ENCODE measurements at places on chromosomes 12 and 14.
A peak's percentile ranks its signal among the peaks of the same experiment; 100 is the strongest.

DNA sequence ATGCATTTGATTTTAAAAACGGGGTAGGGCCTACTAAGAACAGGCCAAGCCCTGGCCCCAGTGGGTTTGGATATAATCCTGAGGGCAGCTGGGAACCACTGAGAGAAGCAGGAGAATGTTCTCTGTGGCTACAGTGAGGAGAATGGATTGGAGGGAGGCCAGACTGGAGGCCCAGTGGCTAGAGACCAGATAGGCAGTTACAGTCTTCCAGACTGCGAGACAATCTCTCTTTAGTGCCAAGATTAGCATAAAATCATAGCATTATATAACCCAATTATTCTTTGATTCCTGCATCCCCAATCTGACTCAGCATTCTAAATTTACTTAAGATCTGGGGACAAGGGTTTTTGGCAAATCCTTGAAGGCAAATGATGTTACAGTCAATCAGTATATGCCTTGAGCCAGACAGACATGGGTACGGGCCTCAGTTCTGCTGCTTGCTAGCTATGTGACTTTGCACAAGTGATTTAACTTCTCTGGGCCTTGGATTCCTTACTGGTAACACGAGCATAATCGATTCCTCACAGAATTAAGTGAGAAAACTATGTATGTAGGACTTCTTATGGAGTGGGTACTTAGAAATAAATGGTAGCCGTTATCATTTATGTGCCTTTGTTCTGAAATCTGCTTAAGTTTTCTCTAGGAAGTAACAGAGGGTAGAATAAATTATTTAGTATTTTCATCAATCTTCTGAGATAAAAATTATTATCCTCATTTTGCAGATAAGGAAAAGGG, 18.3 kb downstream of the NINJ2 start:
- no peak for DNase-seq

DNA sequence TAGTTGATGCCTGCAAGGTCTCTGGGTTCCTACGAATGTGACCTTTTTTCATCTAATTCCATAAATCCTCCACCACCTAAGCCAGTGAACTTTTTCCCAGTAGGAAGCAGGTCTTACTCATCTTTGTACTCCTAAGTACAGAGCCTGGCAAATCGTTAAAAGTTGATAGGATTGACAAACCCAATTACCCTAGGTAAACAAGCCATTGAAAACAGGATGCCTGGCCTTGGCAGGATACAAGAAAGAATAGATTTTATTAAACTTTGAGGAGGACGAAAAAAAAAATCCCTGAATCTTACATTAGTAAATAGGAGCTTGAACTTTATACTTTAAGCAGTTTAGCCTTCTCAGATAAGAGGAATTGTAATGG, 5.6 kb downstream of the TBPL2 start:
- DNase-seq = no peak

DNA sequence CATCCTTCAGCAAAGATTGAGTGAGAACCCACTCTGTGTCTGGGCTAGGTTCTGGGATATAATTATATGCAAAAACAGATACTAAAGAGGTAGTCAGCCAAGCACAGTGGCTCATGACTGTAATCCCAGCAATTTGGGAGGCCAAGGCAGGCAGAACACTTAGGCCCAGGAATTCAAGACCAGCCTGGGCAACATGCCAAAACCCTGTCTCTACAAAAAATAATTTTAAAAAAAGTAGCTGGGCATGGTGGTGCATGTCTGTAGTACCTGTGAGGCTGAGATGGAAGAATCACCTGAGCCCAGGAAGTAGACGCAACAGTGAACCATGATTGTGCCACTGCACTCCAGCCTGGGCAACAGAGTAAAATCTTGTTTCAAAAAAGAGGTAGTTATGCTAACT, 237.5 kb upstream of the HMGA2 start:
- no peak for DNase-seq

- DNase-seq = no peak
Observed at GRCh38 chr12:7642876-7643309, 22.8 kb downstream of the APOBEC1 start.

- DNase-seq = peak; percentile 4
Observed at GRCh38 chr14:36129181-36129580, 47.3 kb downstream of the PTCSC3 start.

DNA sequence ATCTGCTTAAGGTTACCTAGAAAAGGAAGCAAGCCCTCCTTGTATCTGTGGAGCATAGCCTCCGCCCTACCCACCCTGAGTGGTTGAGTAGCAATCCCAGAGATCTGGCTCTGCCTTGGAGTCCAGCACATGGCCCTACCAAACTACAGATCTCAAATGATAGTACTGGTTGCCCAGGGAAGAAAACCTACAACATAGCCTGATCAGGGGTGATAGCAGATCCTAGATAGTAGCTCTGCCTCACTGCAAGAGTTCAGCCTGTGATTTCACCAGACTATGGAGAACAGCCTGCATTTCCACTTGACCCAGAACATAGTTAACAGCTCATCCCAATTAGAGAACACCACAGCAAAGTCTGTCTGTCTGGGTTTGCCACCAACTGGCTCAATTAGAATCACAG, 279.5 kb downstream of the ETNK1 start:
- no peak for DNase-seq

DNA sequence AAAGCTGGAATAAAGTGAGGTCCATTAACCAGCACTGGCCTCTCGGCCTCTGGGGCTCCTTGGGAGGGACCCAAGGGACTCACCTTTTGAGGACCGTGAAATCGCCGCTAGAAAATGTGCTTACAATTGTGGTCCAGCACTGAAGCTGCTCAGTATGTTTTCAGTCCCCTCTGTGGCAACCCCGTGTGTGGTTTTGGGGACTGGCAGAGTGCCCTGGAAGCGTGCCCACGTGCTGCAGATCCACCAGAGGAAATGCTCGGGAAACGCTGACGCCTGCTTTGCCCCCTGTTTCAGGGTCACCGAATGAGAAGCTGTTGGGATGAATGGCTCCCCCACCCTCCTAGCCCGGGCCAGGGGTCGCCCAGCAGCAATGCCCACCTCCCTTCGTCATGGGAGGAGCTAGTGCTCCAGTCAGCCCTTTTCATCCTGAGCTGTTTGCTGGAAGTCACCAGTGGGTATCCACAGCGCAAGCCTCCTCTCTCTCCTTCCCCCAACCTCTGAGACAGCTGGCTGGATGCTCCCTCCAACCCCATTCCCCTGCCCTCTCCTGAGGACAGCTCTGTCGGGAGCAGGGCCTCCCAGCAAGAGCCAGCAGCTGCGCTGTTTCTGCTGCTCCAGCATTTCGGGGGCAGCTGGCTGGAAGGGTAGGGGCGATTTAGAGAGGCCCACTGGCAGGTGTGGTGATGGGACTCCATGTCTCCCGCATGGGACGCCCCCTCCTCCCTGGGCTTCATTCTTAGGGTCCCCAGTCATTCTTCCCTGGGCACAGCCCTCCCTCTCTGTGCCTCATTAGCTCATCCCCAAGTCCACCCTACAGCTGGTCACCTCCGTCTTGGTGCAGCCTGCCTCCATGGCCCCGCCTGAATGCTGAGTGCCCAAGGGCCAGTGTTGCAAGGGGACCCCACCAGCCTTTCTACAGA, 33.2 kb upstream of the PPP1R13B start:
- peak; percentile 38 for DNase-seq

- DNase-seq = no peak
Observed at GRCh38 chr14:58659846-58660245, 22.1 kb downstream of the DACT1 start.

DNA sequence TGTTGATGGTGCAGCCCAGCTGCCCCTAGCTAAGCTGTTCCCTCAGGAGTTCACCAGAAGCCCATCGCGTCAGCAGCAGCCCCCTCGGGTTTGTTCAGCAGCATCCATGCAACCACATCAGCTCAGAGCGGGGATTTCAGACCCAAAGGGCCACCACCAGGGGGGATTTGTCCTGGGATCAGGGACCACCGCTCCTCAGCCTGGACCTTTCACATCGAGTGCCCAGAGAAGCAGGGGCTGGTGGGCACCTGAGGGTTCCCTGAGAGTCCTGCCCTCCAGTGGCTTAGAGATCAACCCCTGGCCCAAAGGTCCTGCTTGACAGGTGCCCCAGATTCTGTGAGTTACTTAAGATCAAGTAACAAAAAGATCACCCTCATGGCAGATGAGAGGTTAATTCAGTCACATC, 65.9 kb upstream of the C14orf180 start:
- no peak for DNase-seq

DNA sequence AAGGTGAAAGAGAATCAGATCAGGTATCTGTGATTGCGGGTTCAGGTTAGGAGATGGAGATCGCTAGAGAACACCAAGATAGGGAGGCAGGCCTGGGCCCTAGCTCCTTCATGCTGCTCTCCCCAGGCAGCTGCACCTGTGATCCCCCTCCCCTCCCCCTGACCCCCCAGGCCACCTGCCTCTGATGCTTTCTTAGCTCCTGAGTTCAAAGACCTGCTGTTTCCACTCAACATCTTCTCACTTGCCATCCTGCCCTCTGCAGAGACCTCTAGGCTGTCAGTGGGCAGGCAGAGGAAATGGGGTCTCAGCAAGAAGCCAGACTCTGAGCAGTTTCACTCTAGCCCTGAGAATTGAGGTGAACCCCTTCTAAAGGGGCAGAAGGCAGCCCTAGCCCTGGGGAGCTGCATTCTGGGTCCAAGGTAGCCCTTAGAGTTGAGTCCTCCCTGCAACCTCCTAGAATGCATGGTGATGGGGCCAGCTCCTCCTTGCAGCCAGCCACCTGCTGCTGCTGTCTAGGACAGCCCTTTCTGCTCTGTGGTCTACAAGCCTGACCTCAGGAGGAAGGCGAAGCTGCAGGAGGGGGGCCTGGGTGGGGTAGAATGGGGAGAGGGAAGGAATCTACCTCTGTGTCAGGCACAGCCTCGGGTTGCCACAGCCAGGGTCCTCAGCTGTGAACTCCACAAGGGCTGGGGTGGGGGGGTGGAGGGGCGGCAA, 6.4 kb upstream of the SLC48A1 start:
- DNase-seq = no peak

DNA sequence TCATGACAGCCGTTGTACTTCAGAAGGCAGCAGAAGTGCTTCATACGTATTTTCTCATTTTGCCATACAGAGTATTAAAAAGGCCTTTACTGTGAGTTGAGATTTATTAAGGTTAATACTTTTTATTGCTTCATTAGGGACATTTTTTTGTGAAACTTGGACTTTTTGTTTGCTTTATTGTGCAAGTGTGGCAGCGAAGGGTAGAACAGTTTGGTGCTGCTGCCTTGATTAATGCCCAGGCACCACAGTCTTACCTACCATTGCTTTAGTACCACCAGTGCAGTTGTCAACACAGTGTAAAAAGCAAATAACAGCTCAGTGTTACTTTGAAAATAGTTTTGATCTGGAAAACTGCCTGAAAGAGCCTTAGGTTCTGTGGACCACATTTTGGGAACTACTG, 147.4 kb downstream of the PCNX1 start:
- DNase-seq = no peak

GRCh38 chr12:56510786-56511185, 10.8 kb upstream of the RBMS2 start:
- no peak for DNase-seq

DNA sequence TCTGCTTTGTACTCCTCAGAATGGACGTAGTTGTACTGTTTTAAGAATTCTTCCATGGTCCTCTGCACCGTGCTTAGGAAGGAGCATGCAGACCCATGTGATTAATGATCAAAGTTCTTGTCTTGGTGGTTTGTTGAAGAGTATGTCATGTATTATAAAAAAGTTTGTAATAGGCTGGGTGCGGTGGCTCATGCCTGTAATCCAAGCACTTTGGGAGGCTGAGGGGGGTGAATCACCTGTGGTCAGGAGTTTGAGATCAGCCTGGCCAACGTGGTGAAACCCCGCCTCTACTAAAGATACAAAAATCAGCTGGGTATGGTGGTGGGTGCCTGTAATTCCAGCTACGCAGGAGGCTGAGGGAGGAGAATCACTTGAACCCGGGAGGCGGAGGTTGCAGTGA, 61.8 kb upstream of the RTL1 start:
- no peak for DNase-seq

DNA sequence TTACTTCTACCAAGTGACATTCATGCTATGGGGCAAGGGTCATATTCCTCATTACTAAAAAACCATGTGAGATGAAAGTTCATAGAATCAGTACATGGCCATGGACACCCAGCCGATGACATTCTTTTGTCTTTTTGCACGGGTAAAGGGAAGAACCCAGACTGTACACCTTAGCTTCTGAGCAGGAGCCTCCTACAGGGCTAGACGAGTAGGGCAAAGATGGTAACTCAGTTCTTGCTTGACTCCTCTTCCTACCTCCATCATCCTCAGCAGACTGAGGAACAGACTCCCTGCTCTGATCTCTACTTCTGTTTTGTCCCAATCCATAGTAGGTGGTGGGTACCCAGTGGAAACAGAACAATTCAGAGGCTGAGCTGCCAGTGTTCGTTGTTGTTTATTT, 281.3 kb downstream of the NPAS3 start:
- no peak for DNase-seq

DNA sequence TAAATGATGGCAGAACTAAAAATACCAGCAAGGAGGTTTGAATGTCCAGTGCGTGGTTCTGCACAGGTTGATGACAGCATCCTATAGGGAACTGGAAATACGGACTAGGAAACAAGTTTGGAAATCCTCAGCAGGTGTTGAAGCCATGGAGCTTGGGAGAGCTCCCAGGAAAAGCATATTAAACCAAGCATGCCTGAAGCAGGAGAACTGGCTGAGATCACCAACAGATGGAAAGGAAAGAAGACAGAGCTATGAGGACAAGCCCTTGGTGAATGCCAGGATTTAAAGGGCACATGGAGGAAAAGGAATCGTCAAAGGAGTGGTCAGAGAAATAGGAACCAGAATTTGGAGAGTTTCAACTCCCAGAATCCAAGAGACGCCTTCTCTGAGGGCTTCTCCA, 21.2 kb upstream of the ELK3 start:
- DNase-seq = no peak
